ENCODE measurements at places on chromosomes 4 and X.

DNA sequence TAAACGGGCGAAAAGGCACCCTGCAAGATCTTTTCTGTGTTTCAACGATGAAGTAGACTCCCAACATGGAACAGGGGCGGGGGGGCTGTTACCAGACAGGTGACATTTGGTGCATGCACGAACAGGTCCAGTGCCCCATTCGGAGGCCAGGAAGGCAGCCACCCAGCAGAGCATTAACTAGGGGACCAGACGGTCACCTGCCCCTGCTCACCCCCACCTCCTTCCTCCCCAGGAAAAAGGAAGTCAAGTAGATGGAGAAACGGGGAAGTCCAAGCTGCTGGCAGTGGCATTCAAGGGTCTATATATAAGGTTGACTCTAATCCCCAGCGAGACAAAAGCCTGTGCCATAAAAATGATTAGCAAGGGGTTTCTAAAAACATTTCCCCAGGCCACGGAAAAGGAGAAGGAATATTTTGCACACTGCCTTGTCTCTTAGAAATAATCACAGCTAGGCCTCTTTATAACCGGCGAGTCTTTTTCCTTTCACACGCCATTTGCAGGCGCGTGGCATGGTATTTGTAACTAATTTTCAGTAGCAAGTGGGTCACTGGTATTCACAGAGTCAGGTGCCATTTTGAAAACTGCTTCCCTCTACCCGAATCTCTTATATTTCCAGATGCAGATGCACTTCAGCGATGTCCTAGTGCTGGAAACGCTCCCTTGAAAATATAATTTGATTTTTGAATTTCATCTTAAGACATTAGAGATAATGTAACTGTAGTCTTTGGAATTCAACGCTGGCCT, 1.2 kb upstream of the TMSB4X start:
- no peak for DNase-seq

DNA sequence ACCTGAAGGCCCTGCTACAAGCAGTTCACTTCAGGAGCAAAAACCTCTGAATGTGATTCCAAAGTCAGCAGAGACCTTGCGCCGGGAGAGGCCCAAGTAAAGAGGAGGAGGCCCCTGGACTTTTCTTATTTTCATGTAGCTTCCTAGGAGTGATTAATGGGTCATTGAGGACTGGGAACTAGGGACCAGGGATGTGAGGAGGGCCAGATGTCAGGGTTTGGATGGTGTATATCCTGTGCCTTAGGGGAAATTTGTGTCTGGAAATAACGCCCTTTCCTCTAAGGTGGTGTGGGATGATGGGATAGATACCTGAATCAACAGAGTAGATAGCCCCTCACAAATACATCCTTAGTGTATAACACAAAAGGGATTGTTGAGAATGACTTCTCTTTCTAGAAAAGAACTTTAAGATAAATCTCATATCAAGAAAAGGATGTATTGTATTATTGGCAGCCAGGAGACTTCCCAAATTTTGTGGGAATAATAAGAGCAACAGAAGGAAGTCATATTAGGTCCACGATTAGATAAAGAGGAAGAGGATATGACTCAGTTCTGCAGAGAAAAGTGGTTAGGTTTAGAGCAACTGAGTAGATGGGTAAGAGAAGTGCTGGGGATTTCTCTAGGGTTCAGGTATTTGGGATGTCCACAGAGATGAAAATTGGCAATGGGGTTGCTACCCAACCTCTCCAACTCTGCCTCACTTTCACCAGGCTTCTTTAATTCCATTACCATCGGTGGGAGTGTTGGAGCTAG, 1.1 kb downstream of the ITGB1BP2 start:
- no peak for DNase-seq

- no peak for DNase-seq
Measured at GRCh38 chr4:110155654-110156053, 42.8 kb downstream of the ELOVL6 start.

- DNase-seq: no peak
Measured at GRCh38 chrX:65607070-65607742, 60.2 kb upstream of the MSN start.

DNA sequence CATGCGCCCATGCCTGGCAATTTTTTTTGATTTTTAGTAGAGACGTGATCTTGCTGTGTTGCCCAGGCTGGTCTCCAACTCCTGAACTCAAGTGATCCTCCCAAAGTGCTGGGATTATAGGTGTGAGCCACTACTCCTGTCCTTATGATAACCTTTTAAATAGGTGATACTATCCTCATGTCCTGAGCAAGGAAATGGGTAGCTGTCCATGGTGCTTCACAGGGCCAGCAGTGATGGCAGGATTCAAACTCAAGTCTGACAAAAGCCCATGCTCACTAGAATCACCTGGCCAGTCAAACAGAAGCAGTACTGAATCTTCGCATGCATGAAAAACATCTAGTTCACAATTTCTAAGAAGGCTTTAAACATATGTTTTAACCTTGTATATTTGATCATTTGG, 235.1 kb downstream of the NR3C2 start:
- DNase-seq: no peak

- DNase-seq: no peak
Measured at GRCh38 chr4:88702782-88703181, 5.2 kb upstream of the NAP1L5 start.

DNA sequence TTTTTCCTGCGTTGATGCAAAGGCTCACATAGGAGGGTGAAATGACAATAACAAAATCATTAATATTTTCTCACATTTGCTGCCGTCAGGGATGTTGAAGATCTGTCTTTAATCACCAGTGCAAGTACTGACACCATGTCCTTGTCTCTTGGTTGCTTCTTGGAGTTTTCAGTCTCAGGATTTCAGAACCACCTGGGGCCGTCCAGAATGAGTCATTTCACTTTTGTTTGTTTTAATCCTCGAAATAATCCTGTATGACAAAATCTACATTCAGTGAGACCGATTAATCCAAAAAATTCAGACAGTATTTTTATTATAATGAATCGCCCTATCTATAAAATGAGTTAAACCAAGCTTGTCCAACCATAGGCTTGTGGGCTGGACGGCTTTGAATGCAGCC, 47.2 kb downstream of the NEIL3 start:
- no peak for DNase-seq

DNA sequence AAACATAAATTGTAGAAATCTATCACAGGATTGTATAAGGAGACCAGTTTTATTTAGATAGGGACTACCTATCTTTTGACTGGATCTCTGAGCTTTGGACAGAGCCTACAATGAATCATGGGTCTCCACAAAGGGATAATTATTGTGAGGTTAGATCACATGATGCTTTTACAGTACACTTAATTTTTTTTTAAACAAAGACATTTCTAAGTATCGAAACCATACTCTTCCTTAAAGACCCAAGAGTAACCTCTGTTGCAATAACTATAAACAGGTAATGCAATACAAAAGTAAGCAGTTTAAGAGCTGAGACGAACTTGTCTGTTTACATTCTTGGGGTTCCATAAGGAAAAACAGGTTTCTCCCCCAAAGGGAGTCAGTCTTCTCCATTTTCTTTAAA, 64.3 kb upstream of the GABRE start:
- no peak for DNase-seq

GRCh38 chrX:120560405-120560841, 339 bp downstream of the CUL4B start:
- no peak for DNase-seq

GRCh38 chr4:87978681-87979080, 3.2 kb downstream of the SPP1 start:
- no peak for DNase-seq

DNA sequence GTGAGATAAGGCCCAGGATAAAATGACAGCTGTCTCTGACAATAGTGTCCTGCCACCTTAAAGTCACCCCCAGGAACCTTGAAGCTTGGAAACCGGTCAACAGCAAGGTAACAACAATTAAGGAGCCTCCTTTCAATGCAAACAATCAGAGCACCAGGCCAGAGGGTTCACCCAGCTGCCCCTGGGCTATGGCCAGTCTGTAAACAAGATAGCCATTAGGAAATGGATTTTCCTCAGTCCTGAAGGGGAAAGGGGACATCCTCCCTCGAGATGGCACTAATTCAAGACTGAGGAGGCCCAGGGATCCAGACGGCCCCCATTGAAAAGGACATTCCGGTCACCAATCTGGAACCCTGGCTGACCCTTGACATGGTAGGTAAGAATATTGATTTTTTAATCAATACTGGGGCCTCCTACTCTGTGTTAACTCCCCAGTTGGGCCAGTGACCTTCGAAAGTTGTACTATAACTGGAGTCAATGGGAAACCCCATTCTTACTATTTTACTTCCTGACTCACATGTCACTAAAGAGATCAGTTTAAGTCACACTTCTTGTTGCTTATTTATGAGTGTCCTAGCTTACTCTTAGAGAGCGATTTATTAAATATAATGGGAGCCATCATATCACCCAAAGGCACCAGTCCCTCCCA, 61.7 kb upstream of the CT45A1 start:
- DNase-seq: no peak

DNA sequence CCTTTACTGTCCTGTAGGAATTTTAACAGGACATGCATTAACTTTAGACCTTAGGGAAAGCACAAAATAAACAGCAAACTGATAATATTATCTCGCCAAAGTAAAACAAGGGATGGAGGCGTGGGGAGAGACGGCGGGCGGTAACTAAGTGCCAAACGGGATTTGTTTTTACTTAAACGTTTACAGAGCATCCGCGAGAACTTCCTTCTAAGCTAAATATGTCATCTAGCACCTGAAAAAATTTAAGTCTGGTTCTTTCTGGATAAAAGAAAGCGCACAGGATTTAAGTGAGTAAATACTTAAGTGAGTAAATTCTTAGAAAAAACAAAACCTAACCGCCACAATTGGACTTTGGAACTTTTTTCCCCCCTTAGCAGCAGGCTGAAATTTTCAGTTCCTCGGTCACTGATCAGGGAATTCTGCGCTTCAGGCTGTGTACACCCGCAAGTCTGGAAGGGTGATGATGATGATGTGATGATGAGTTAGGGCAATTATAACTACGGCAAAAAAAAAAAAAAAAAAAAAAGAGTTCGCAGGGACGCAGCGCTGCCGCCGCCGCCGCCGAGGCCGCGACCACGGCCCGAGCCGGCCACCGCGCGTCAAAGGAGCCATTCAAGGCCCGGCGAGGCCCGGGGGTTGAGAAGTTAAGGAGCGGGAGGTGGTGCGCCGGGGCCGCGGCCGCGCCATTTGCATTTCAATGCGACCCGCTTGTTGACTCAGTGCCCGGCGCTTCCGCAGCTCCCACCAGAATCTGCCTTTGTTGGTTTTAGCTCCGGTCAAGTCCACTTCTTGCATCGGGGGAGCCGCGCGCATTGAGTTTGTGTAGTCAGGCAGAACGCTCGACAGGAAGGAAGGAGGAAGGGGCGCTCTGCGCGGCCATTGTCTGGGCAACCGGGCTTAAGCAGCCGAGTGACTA, 108.8 kb downstream of the SPRY1 start:
- peak; percentile 92 for DNase-seq

- no peak for DNase-seq
Measured at GRCh38 chrX:119573840-119574393, 446 bp upstream of the UBE2A start.

DNA sequence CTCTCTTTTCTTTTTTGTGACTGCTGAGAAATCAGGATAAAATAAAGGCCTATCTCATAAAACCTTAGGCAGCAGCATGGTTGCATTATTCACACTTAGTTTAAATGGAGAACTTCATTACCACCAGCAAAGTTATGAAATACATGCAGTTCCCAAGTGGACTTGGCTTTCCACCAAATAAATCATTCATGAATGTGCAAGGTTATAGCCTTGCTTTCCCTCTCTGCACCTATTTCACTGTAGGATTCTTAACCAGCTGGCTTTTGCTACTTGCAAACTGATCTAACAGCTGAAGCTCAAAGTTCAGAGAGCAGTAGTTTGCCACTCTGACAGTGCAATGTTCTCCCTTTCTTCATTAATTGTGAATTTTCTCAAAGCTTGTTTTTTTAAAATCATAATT, 140.1 kb upstream of the SMIM31 start:
- DNase-seq: no peak

DNA sequence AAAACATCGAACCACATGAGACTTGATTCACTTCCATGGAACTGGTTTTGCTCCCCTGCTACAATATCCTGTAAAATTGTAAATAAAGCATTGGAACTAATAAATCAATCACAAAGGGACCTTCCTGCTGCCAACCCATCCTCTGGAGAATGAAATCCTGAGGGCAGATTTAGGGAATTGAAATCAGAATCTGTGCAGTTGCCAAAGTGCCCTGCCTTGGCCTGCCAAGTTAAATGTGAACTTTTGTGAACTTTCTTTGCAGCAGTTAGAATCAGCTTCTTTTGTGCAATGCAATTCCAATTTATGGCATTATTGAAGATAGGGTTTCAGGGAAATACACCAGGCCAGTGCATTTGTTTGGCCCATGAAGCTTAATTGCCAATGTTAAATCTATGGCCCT, 263.1 kb downstream of the PTTG2 start:
- no peak for DNase-seq

- DNase-seq: peak; percentile 46
Measured at GRCh38 chrX:70998411-70999027, 67.6 kb upstream of the SLC7A3 start.

DNA sequence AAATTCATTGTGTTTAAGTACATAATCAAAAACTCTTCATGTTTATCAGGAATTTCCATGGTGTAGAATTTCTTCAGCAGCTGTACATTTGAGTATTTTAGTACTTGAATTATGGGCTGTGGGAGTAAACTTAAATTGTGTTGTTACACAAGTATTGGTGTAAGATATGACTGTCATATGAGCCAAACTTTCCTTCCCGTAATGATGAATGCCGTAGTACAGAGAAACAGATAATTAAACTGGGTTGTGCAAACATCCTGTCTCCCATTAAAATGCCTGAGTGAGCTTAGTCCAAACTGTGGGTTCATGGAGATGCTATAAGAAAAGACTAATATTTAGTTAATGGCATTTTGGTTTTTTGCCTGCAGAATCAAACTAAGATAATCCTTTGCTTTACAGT, 159.2 kb downstream of the SLC4A4 start:
- no peak for DNase-seq

- no peak for DNase-seq
Measured at GRCh38 chrX:42242004-42242403, 318.6 kb upstream of the CASK start.

- no peak for DNase-seq
Measured at GRCh38 chr4:56148428-56148827, 199.7 kb downstream of the CEP135 start.

- no peak for DNase-seq
Measured at GRCh38 chr4:3285558-3286334, 7.1 kb upstream of the RGS12 start.

GRCh38 chr4:66178906-66179305, 508.6 kb upstream of the EPHA5 start:
- peak; percentile 0 for DNase-seq

Data from NT2/D1 (cell line).